ENCODE measurements at places on chromosomes 5 and 9. TPM values are rescaled to one million over a fixed set of nuclear protein-coding genes. Genes with fewer than 3 reads are reported as not detected.

The IRGM gene
- total RNA-seq = not detected

- DNase-seq = no peak
- no peaks in the 10 kb centered on the region for H3K4me1 ChIP-seq
- H3K4me3 ChIP-seq = no peak overlapping the region
- H3K27me3 ChIP-seq = no peaks in the 10 kb centered on the region
- no peaks in the 10 kb centered on the region for H3K36me3 ChIP-seq
Observed at GRCh38 chr9:121484651-121485446, 14.8 kb downstream of the GGTA1 start.

GRCh38 chr9:133822430-133823065 lies 84.4 kb upstream of the SARDH start:
- no peaks in the 10 kb centered on the region for H3K4me1 ChIP-seq
- H3K4me3 ChIP-seq = no peak overlapping the region
- H3K36me3 ChIP-seq = no peaks in the 10 kb centered on the region
- DNase-seq = no peak
- no peaks in the 10 kb centered on the region for H3K27me3 ChIP-seq

The MFAP3 gene
- total RNA-seq = 29.7 TPM

The CD14 gene
- total RNA-seq = 50.5 TPM

GRCh38 chr5:54703565-54704255 lies 186.2 kb downstream of the SNX18 start:
- no peaks in the 10 kb centered on the region for H3K27me3 ChIP-seq
- no peak overlapping the region for H3K4me3 ChIP-seq
- no peak for DNase-seq
- peaks cover 7% of the 10 kb centered on the region for H3K4me1 ChIP-seq
- H3K36me3 ChIP-seq = no peaks in the 10 kb centered on the region
- no peak overlapping the region for H3K27ac ChIP-seq
